ENCODE measurements at places on chromosomes 4 and X.

DNA sequence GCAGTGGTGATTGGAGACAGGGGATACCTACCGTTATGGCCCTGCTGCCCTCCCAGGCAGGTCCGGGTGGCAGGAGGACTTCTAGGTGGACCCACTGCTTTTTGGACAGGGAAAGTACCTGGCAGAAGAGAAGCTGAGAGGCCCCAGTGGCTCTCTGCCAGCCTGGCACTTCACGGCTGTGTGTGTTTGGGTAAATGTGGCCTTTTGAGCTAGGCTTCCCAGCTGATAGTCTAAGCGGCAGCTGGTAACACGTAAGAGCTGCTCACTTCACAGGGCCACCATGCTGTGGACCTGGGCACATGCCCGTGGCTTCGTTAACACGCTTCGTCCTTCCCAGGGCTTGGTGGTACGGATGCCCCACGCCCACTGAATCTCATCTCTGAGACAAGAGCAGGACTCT, 92.0 kb upstream of the CLCN4 start:
- H3K27ac ChIP-seq: no peak overlapping the region
- H3K4me1 ChIP-seq: no peaks in the 10 kb centered on the region
- H3K4me3 ChIP-seq: no peak overlapping the region
- no peaks in the 10 kb centered on the region for H3K27me3 ChIP-seq

DNA sequence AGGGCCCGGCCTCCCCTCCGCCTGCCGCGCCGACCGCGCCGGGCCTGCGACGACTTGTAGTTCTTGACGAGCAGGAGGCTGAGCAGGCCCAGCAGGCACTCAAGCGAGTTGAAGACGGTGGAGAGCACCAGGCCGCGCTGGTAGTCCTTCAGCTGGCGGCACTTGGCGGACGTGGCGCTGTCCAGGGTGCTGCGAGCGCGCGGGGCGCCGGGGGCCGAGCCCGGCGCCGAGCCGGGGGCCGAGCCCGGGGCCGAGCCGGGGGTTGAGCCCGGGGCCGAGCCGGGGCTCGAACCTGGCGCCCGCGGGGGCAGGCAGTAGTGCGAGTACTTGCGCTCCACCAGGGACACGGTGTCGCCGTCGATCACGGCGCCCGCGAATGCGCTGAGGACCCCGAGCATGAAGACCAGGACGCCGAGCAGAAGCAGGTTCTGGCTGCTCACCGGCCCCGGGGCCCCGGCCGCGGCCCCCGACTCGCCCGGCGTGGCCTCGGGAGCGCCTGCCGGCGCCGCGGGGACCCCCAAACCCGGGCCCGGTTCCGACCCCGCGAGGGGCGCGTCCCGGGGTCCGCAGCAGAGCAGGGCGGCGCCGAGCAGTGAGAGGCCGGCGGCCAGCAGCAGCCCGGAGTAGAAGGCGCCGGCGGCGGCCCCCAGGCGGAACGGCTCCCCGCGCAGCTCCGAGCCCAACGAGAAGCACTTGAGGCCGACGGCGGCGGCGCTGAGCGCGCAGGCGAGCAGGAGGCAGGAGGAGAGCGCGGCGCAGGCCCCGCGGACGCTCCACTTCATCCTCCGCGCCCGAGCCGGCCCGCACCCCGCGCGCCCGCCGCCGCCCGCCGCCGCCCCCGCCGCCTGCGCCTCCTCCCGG, 584 bp downstream of the TMEM271 start:
- H3K36me3 ChIP-seq: no peaks in the 10 kb centered on the region
- H3K4me3 ChIP-seq: no peak overlapping the region
- H3K27ac ChIP-seq: no peak overlapping the region
- no peak for DNase-seq
- H3K4me1 ChIP-seq: peaks cover 7% of the 10 kb centered on the region

DNA sequence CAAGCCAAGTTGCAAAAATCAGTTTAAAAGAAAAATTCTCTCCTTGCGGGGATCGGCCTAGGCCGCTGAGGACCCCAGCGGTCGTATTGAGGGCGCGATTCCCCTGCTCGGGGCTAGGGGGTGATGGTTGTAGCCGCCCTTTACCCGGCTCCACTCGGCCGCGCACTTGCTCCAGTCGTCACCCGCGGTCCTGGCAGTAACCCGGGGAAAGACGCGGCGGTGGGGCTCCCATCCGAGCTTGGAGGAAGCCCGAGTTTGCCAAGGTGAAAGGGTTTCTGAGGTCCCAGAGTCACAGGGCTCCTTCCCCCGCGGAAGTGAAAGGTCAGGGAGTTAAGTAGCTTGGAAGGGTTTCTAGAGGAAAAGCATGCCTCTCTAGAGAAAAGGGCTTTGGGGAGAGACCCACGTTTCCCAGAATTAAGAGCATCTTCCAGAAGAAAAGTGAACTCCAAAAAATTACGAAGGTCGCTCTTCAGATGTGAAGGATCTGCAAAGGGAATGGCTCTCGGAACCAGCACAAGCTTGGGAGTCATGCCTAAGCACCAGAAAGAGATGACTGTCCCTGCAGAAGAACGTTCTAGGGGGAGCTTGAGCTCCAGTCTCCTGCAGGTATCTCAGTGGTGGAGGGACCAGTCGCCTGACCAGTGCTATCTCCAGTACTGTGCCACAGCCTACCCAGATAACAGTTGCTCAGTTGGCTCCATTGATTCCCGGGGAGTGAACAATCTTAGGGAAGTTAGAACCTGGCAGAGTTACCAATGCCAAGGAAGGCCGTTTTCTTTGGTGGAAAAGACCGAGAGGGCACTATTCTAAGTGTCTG, 875 bp downstream of the LAP3 start:
- peak overlapping the region; percentile 95 for H3K27ac ChIP-seq
- peaks cover 27% of the 10 kb centered on the region for H3K4me1 ChIP-seq
- peak overlapping the region; percentile 94 for H3K4me3 ChIP-seq

DNA sequence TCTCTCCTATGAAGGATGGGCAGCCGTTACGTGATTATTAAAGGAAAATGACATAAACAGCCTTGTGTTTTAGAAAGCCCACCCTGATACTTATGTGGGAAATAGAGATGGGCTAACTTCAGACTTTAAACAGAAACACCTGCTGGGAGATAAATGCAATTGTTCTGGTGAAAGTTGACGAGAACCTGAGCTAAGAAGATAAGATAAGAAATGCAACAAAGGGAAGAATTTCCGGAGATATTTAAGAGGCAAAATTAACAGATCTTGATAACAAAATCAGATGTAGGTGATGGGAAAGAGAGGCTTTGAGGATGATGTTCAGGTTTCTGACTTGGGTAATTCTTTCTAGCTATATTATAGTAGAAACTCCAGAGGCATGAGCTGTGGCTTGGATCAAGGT, 102.7 kb upstream of the SLC7A11 start:
- H3K4me1 ChIP-seq: peaks cover 18% of the 10 kb centered on the region
- H3K4me3 ChIP-seq: no peak overlapping the region

DNA sequence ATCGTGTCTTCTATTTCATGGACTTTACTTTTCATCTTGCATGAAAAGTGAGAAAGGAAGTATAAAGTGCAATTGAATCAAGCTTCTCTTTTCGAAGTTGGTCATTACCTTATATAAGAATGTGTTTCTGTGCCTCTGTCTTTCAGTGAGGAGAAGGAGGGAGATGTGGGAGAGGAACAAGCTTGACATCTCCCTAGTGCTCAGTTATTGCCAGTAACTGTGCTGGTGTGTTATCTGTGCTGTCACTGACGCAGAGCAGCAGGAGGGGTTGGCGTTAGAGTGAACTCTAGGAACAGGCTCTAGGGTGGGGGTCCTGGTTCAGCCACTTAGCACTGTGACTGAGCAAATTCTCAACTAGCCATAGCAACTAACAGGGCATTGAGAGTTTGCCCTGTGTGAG, 34.0 kb upstream of the TBC1D9 start:
- H3K36me3 ChIP-seq: no peaks in the 10 kb centered on the region
- no peaks in the 10 kb centered on the region for H3K4me1 ChIP-seq
- H3K27me3 ChIP-seq: peaks cover 6% of the 10 kb centered on the region
- H3K4me3 ChIP-seq: no peak overlapping the region
